ENCODE measurements at places on chromosomes 1 and 21.

DNA sequence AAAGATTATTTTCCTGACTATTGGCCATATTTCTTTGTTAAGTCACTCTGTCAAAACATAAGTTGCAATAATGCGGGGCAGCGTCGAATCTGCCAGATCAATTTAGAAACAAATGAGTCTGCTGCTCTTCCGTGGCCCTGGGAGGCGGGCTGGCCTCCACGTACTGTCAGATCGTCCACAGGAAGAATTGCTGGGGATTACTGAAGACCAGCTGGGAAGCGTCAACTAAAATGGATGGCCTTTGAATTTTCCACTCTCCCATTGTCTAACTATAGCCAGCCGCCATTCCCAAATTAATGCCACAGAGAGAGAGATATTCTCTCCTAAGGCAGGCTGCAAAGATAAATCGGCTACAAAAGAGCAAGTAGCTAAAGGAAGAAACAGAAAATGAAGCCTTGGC, 560.2 kb downstream of the SMYD3 start:
- no peak for DNase-seq

- DNase-seq: peak; percentile 45
Measured at GRCh38 chr1:205319081-205320018, 2.2 kb downstream of the NUAK2 start.

GRCh38 chr1:224185208-224185607, 2.2 kb downstream of the DEGS1 start:
- DNase-seq: no peak

GRCh38 chr1:29410476-29410875, 174.2 kb downstream of the PTPRU start:
- no peak for DNase-seq

GRCh38 chr1:228358039-228358763, 48.4 kb downstream of the TRIM11 start:
- DNase-seq: no peak

GRCh38 chr1:51293898-51294515, 36.4 kb downstream of the TTC39A start:
- no peak for DNase-seq

DNA sequence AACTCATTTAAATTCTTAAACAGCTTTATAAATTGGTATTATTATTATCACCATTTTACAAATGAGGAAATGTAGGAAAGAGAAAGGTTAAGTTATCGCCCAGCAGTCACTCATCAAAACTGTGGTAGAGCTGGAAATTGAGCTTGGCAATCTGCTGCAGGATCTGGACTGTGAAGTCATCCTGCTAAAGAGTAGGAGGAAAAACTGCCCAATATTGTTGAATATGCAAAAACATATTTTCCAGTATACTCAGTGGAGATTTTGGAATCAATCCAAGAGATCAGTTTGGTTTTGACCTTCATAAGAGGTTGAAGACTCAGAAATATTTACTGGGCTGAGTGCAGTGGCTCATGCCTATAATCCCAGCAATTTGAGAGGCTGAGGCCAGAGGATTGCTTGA, 16.9 kb upstream of the RC3H1 start:
- no peak for DNase-seq

- DNase-seq: no peak
Measured at GRCh38 chr21:18387994-18388393, 15.6 kb downstream of the TMPRSS15 start.

GRCh38 chr1:234899730-234900072, 228.9 kb downstream of the TOMM20 start:
- DNase-seq: no peak

GRCh38 chr21:15212206-15212605, 147.4 kb upstream of the NRIP1 start:
- no peak for DNase-seq

- peak; percentile 59 for DNase-seq
Measured at GRCh38 chr1:27233667-27234048, 774 bp upstream of the WDTC1 start.

GRCh38 chr1:203521074-203521794, 27.3 kb downstream of the OPTC start:
- DNase-seq: no peak

GRCh38 chr21:32196001-32196400, 82.8 kb downstream of the MIS18A start:
- no peak for DNase-seq

DNA sequence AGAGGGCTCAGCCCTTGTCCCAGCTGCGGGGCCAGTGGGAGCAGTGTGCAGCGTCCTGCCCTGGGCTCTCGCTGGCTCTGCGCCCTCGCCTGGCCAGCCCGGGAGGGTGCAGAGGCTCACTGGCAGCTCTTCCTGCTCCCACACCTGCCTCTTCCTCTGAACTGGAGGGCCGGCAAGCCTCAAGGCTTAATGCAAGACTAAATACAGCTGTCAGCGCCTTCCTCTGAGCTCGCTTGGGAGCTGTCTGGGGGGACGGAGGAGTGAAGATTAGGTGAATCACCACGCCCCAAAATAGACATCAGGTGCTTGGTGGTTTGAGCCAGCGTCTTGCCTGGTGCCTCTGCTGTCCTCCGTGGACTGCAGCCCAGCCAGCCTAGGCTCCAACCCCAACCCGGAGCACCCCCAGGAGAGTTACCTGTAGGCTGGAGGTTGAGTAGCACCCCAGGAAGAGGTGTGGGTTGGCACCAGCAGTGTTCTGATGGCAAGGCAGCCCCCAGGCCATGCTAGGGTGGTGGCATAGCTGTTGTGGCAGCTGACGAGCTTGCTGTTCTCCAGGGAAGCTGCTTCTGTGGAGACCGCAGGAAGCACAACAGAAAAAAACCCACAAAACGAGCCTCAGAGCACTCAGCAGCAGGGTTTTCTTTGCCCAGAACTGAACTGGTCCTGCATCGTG, 36.9 kb downstream of the UMODL1 start:
- DNase-seq: peak; percentile 72

GRCh38 chr1:111441573-111442192, 7.4 kb downstream of the WDR77 start:
- DNase-seq: peak; percentile 76

- DNase-seq: no peak
Measured at GRCh38 chr1:25825605-25826004, 5.9 kb downstream of the MTFR1L start.

- no peak for DNase-seq
Measured at GRCh38 chr1:39646232-39647081, 7.0 kb upstream of the HEYL start.

- DNase-seq: no peak
Measured at GRCh38 chr1:153404086-153404635, 12.2 kb upstream of the S100A7A start.

DNA sequence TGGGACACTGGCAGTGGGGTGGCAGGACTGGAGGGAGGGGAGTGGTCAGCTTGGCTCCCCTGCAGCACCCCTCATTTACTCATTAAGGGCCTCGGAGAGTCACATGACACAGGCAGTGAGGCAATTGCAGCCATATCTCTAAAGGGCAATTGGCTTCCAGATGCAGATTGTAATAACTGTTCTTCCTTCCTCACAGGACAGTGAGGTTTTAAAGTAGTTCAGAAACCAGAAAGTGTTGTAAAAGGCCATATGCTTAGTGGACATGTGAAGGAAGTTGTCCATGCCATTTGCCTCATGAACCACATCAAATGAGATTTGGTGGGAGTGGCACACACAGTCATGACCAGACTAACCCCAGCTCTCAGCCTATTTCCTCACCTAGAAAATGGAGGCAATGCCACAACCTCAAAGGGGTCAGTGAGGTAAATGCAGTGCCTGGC, 11.1 kb downstream of the MTX1 start:
- peak; percentile 35 for DNase-seq

DNA sequence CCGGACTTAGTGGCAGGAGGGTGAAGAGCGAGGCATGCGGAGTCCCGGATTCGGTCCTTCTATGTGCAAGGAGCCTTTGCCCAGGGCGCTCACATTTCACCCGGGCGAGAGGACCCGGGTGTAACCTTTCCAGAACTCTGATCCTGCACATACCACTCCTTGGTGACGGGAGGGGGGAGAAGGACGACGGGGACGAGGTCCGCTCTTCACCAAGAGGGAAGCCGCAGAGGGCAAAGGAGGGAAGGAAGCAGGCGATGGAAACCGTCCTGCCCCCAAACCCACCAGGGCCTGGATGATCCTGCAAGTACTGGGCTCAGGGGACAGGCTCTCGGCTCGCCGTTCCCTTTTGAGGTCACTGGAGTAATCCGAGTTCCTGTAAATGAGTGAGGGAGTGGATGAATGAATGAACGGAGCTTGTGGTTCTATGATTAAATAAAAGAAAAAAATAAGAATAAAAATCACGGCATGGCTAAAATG, 993 bp downstream of the SYPL2 start:
- DNase-seq: no peak
